H54 (cell line): ENCODE measurements at places on chromosomes 6 and 20.

DNA sequence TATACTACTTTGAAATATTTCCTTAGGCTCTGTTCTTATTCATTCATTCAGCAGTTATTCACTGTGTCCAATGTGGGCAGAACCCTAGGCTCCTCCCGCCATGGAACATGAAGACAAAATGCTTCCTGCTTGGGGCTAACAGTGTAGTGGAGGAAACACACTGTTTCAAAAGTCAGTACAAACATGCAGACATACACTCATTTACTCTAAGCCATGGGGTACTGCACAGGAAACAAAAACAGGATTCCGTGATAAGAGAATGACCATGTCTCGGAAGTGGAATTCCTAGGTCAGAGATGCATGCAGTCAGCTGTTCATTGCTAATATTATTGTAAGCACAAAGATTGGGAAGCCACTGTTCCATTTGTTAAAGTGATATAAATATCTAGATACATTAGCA, 18.4 kb upstream of the FAM209A start:
- DNase-seq: no peak

- DNase-seq: no peak
Observed at GRCh38 chr6:19083801-19084200, 696.7 kb downstream of the RNF144B start.

DNA sequence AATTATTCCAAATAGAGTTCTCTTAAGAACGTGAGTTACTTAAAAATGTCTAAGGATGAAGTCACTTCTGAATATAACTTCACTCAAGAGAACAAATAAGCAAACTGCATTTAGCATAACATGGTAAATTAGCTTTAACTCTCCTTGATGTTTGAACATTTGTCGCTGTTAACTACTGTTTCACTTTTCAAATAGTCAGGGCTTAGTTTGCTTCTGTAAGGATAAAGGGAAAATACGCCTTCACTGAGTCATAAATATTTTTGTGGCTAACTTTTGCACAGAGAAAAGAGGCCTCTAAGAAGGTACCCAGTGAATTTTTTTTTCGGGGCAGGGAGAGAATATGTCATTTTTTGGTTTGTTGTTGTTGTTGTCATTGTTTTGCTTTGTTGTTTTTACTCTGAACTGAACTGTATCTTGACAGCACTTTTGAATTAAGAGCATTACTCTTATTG, 8.1 kb downstream of the PTPN1 start:
- DNase-seq: no peak

GRCh38 chr6:15481390-15482291, 181.2 kb downstream of the DTNBP1 start:
- no peak for DNase-seq

DNA sequence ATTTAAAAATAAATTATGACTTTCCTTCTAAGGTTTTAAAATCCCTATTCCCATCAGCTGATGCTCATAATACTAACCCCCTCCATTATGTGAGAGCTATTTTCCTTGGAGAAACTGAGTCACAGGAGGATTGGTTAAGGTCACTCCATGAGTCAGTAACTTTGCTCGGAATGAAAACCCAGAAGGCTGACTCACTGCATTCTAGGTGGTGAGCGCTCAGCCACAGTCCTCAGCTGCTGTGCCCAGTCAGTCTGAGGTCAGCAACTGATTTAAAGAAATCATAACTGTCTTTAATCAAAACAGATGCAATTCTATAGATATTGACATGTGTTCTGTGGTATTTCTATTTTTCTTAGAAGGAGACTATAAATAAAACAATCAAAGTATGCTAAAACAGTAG, 359.2 kb downstream of the GJA1 start:
- DNase-seq: peak; percentile 23

GRCh38 chr20:21105429-21106170, 558 bp downstream of the LINC00237 start:
- DNase-seq: no peak

DNA sequence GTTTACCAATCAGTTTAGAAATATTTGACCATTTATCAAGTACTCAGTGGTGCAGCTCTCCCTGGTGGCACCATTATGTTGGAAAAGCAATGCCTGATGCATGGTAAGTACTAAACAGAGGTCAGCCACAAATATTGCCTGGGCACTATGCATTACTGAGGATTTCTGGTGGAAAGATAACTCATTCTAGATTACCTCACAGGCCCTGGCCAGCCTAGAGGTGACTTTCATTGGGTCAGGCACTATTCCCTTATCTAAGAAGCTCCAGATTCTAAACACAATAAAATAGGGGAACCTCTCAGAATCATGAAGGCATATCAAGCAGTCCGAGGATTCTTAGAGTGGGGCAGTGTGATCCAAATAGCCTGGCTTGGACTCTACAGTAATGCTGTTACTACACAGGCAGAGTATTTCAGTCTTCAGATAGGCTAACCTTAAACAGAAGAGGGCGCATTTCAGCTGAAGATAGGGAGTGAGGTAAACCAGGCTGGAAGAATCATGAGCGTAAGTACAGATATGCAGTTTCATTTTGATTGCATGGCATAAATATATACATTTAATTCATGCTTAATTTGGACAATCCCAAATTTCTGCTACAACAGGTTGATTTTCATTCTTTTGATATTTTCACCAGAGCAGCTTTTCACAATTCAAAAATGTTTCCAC, 12.1 kb downstream of the LGSN start:
- peak; percentile 7 for DNase-seq

DNA sequence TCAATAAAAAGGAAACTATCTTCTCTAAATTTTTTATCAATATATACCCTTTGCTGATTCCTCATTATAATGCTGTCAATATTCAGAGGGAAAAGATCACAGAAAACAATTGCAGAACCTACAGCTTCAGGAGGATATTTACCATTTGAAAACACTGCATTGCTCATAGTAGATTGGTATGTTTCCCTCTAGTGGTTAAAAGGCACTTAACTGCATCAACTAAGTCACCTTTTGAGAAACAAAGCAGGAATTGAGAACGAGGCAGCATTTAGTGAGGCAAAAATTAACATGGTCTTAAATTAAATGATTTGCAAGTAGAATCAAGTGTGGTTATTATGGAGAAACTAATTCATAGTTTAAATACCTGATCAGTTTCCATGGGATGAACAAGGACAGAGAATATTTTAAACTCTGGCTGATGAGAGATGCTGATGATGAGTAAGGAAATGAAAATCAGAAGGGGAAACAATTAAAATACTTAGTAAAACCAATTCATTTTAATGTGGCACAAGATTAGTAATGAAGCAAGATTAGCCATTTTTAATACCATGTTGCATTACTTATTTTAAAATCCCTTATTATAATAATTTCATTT, 642.1 kb downstream of the EPHA7 start:
- DNase-seq: no peak

DNA sequence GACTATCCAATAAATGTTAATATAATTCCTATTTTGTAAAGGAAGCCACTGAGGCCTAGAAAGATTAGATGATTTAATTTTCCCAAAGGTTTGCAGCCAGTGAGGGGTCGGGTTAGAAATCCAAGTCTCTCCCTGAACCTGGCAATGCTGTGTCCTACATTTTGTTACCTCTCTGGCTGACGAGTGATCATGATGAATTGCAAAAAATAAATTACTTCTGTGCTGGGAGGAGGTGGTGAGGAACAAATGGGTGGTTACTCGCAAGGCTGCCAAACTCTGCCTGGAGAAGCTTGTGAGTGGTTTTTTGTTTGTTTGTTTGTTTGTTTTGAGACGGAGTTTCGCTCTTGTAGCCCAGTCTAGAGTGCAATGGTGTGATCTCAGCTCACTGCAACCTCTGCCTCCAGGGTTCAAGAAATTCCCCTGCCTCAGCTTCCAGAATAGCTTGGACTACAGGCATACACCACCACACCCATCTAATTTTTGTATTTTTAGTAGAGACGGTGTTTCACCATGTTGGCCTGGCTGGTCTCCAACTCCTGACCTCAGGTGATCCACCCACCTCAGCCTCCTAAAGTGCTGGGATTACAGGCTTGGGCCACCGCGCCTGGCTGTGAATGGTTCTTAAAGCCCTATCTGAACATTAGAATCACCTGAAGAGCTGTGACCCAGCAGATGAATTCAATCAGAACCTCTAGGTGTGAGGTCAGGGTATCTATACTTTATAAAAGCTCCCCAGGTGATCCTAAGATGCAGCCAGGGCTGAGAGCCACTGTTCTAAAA, 20.2 kb upstream of the TBC1D7 start:
- no peak for DNase-seq

DNA sequence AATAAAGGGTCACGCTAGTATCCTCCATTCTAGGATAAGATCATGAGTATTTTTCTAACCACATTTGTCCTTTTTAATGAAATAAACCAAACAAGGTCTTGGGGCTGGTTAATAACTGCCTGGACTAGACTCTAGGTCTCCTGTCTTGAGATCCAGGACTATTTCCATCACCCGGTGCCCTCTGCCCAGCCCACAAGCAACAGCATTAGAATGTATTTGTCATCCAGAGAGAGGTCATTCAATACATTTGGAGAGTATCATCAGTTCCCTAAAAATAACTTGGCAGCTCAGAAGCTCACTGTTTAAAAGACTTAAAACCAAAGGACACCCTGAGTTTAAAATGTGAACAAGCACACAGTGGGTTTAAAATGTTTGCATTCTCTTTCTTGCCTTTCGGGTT, 4.4 kb upstream of the RBM24 start:
- DNase-seq: no peak

DNA sequence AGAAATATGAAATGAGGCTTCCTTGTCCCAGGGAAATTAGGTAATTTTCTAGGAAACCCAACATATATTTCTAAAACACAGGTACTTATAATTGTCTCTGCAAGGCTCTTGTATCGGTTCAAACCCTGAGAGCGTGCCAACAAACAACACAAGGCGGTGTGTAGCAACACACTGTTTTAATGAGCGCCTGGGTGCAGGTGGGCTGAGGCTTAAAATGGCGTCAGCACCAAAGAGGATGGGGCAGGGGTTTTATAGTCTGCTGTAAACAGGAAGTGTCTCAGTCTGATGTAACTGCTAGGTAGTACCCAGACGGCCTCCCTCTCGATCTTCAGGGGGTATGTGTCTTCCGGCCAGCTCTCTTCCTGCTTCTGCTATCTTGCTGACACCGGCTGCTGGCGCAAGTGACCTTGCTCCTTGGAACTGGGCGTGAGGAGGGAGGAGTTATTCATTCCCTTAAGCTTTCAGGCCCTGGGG, 69.7 kb downstream of the EPB41L2 start:
- no peak for DNase-seq

DNA sequence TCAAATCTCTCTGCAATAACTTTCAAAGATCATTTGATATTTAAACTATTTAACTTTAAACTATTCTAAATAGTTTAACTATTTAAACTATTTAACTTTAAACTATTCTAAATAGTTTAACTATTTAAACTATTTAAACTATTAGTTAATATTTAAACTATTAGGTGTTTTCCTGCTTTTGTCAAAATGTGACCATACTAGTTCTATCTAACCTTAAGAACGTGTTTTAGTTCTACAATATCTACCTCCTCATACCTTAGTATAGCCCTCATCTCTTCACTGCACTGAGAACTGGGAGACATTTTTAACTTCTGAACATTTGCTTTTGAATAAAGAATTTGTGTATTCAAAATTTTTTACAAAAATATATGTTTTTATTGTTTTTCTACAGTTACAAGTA, 429.1 kb downstream of the ADGRB3 start:
- no peak for DNase-seq
